ENCODE measurements at places on chromosomes 2 and 18.
A peak's percentile ranks its signal among the peaks of the same experiment; 100 is the strongest.

GRCh38 chr2:27549303-27549702 is 33.5 kb upstream of the ZNF512 start:
- no peak for DNase-seq

- DNase-seq: no peak
These were observed 169.8 kb upstream of the ERBB4 start for GRCh38 chr2:212708355-212708754.

GRCh38 chr2:119749477-119750012 is 10.2 kb upstream of the PTPN4 start:
- no peak for DNase-seq

- DNase-seq: no peak
These were observed 38.6 kb upstream of the CHST9 start for GRCh38 chr18:27223526-27224291.

- DNase-seq: no peak
These were observed 20.1 kb upstream of the SLC20A1 start for GRCh38 chr2:112625474-112626114.

DNA sequence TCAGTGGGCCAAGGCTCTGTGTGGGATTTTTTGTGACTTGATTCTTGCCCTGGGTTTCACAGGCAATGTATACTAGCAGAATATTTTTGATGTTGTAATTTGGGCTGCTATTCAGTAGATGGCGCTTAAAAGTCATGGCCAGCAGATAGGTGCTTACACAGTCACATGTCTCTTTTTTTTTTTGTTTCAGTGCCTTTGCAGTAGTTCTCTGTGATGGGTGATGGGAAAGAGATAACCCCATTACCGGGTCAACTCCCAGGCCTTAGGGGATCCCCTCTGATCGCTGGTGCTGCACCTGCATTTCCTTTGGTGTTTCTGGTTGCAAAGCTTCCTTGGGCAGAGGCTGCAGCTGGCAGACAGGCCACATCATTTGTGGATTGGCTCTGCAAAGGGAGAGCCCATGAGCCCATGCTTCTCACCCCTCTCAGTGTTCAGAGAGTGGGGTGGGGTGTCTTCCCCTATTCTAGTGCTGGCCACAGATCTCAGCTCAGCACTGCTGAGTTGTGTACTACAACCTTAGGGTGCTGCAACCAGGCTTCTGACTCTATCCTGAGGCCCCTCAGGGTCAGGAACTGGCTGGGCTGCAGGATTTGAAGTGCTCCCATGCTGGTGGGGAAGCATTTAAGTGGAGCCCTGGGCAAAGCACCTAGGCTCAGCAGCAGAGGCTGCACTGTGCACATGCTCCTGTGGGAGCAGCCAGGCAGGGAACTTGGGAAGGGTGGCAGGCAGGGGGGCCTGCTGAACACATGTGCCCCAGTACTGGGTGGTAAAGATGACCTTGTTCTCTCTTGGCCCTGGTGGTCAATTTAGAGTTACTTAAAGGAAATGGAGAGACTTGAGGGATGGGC is 219.8 kb upstream of the SPHKAP start:
- DNase-seq: no peak

- DNase-seq: no peak
These were observed 421.6 kb upstream of the CHST9 start for GRCh38 chr18:27606741-27607140.

DNA sequence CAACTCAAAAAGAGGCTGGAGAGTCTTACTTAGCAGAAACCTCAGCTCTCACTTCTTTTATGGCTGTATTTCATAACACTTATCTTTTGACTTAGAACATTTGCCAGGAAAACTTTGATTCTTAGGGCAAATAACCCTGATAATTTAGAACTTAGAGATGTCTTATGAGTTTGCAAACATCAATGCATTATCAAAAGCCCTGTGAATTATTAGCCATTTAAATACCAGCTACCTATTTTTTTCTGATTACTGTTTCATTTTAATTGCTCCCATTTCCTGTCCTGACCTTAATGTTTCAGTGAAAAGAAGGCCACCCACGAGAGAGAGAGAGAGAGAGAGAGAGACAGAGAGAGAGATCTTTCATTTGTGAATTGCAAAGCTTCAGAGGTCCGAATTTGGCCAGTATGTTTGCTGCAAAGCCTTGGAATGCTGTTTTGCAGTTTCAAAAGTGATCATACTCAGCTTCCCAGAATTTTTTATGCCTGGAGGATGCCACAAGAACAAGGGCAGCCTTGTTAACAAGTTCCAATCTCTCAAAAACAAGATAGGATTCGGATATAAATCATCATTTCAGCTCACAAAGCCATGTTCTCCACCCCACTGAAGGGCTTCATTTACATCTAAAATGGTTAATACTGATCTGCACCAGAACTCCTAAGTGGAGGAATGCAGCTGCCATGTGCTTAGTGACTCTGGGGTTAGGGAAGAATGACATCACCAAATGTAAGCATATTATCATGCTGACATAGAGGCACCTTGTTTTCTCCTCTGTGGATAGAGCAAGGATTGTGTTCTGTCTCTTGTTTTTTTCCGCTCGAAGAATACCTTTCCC is 478.2 kb downstream of the ARHGAP15 start:
- DNase-seq: no peak

DNA sequence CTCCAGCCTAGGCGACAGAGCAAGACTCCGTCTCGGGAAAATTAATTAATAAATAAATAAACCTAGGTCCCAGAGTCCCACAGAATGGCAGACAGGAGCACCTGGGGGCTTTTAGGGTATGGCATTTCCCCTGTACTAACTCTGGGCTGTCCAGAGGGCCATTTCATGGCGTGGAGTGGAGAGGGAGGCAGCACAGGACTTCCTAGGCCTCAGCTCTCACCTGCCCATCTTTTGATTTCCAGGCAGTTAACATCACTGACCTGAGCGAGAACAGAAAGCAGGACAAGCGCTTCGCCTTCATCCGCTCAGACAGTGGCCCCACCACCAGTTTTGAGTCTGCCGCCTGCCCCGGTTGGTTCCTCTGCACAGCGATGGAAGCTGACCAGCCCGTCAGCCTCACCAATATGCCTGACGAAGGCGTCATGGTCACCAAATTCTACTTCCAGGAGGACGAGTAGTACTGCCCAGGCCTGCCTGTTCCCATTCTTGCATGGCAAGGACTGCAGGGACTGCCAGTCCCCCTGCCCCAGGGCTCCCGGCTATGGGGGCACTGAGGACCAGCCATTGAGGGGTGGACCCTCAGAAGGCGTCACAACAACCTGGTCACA is 5.1 kb downstream of the IL1RN start:
- no peak for DNase-seq

DNA sequence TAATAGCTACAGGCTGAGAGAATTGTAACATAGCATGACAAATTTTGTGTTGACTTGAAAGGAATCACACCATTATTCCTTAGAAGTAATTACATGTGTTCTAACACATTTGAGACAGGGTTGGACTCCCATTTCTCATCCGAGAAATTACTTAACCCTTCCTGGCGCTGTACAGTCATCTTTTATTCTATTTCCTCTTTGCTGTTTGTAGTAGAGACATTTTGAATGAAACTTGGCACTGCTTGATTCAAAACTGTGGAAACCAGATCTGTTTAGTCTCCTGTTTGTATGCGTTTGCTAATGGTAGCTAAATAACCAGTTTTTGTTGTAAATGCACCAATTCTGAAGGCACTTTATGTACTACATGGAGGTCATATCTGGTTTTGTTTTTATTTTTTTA is 231.9 kb downstream of the ALPK2 start:
- DNase-seq: no peak

DNA sequence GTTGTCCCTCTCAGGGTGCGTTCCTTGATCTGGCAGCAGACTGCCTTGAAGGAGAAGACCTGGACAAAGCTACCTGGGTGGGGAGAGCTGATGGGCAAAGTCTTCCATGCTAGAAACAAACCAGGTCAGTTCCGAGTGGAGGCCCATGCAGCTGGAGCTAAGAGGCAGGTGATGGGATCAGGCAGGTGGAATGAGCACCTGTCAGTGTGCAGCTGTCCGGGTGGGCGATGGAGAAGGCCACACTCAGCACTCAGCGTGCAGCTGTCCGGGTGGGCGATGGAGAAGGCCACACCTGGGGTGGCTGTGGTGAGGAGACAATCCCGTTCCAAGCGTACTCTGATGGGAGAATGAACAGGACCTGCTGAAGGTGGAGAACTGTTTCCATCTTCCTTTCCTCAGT is 237.3 kb upstream of the MYT1L start:
- no peak for DNase-seq

GRCh38 chr2:204776781-204777559 is 231.7 kb downstream of the PARD3B start:
- peak; percentile 67 for DNase-seq

- DNase-seq: no peak
These were observed 122.9 kb upstream of the KLF7 start for GRCh38 chr2:207288628-207289027.

DNA sequence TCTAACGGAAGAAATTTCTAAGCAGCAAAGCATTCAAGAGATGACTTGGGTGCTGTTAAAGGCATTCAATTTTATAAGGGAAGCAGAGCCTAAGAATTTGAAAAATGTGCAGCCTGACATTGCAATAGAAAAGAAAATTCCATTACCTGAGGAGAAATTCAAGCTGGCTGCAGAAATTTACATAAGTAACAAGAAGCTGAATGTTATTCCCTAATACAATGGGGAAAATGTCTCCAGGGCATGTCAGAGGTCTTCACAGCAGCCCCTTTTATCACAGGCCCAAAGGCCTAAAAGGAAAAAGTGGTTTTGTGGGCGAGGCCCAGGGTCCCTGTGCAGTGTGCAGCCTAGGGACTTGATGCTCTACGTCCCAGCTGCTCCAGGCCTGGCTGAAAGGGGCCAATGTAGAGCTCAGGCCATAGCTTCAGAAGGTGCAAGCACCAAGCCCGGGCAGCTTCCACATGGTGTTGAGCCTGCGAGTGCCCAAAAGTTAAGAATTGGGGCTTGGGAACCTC is 306.7 kb downstream of the RDH14 start:
- DNase-seq: no peak

DNA sequence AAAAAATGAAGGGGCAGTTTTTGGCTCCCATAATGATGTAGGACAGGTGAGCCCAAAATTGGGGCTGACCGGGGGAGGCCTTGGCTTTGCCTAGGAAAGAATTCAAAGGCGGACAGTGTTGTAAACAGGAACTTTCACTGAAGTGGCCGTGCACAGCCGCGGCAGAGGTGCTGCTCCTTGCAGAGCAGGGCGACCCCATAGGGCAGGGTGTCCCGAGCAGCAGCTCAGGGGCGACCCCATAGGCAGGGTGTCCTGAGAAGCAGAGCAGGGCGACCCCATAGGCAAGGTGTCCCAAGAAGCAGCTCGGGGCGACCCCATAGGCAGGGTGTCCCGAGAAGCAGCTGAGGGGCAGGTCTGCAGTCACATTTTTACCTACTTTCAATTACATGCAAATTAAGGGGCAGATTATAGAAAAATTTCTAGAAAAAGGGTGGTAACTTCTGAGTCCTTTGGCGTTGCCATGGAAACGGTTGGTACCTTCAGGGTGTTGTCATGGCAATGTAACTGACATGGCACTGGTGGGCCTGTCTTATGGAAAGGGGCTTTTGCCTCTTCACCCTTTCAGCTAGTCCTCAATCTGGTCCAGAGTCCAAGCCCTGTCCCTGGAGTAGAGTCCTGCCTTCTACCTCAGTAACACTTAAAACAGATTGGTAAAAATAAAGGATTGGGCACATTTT is 134.5 kb downstream of the FBXO15 start:
- no peak for DNase-seq

DNA sequence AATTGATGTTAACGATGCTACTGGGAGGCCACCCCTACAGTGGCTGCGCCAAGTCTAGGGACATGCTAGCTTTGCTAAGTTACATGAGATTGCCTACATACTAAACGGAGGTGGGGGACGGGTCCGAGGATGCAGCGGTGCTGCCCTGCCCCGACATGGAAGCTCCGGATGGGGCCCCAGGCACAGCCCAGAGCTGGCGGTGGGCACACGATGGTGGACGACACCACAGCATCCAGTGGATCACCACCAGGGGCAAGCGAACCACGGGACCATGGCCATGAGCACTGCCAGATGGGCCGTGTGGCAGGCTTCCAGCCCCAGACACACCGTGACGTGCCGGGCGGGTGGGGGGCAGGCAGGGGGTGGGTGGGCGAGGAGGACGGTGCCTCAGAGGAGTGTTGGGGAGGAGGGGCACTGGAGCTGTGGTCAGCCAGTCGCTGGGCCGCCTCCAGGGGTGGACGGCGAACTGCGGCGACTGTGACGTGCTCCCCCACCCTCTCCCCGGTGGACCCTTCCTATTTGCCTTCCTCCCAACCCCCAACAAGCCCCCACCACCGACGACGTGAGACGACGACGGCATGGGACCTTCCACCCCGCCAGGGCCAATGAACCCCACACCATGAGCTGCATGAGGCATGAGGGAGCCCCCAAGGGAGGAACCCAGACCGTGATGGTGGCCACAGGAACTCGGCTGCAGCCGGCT is 90.6 kb upstream of the ANKRD30BL start:
- no peak for DNase-seq

DNA sequence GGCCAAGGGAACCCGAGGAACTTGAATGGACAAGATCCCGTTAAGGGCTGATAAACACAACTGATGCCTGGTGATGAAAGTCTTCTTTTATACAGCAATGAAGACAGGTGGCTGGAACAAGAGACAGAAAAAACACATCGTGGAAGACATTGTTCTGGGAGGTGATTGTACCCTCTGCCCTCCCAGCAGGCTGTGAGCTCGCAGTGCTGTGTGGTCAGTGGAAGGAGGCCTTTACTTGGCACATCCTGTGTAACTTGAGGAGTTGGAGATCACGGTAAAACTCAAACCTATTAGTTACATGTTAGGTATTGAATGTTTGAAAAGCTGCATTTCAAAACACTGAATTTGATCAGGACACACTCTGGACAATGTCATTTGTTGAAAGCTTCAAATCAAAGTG is 249.9 kb upstream of the EPAS1 start:
- DNase-seq: no peak

GRCh38 chr2:158828378-158829164 is 33.5 kb downstream of the DAPL1 start:
- DNase-seq: no peak

- DNase-seq: no peak
These were observed 14.3 kb downstream of the C2orf76 start for GRCh38 chr2:119352357-119352756.

- DNase-seq: no peak
These were observed 6.5 kb downstream of the SUCLG1 start for GRCh38 chr2:84452624-84453023.

GRCh38 chr2:37262522-37262921 is 31.1 kb downstream of the NDUFAF7 start:
- no peak for DNase-seq

DNA sequence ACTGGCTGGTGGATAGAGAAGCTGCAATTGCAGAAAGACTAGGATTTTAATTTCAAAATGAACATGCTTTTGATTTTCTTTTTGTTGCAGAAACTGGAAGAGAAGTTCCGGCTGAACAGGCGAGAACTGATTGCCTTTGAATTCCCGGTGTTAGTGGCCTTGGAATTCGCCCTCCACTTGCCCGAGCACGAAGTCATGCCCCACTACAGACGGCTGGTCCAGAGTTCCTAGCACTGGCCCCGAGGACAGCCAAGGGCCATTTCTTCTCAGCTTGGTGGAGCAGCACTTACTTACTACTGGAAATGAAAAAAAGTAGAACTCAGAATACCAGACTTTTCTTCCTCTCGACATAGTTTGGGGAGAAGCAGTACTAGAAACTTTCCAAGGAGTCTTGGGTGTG is 121.9 kb downstream of the CABLES1 start:
- DNase-seq: no peak

GRCh38 chr2:26691161-26691560 is 1.4 kb upstream of the KCNK3 start:
- no peak for DNase-seq

- no peak for DNase-seq
These were observed 12.5 kb downstream of the KLHL29 start for GRCh38 chr2:23397478-23397877.

- no peak for DNase-seq
These were observed 24.9 kb downstream of the KCTD18 start for GRCh38 chr2:200484934-200485333.

- DNase-seq: no peak
These were observed 157.3 kb downstream of the CDCA7 start for GRCh38 chr2:173511942-173512341.

Measured in urinary bladder (tissue), 4 donors.